Activated gamma-delta T cell (primary cell): ENCODE measurements at places on chromosomes 16 and 17.

DNA sequence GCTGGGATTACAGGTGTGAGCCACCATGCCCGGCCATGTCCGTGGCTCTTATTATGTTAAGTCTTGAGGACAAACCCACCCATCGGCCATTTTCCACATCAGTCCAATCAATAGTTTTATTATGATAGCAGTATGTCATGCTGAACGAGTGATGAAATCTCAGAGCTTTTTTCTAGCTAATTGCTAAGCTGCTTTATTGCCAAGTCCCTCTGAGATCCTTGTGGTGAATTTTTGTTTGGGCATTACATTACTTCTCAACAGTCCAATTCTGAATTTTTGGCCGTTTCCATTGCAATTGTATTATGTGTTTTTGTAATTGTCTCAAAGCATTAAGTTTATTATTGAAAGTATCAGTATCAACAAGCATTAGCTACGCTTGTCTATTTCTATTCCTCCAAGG, 10.9 kb downstream of the RNF112 start:
- no peak for DNase-seq

- DNase-seq: no peak
These were observed 11.0 kb downstream of the GPRC5C start for GRCh38 chr17:74442670-74443515.

- DNase-seq: no peak
These were observed 147.8 kb downstream of the CMIP start for GRCh38 chr16:81592353-81592866.

- no peak for DNase-seq
These were observed 8.7 kb downstream of the TMEM204 start for GRCh38 chr16:1542166-1542500.

GRCh38 chr17:39738983-39739884, 1.5 kb downstream of the GRB7 start:
- DNase-seq: no peak

DNA sequence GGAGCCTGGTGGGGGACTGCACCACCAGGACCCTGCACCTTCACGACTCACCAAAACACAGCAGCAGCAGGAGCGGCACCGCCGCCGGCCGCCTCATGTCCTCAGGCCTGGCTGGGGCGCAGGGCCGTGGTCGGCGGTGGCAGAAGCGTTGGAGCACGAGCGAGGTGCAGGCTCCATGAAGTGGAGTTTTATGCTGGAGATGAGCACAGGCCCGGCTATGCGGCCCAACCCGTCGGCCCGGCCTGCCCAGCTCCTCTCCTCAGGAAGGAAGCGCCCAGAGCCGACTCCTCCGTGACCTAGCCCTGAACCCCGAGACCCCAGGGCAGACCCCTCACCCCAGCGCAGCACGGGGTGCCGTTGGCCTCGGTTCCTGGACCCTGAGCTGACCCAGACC, at the start of gene PRSS27:
PRSS27 (minus strand) TSS at position 161 of the 394 bp plus-strand sequence; CDS start at position 97, 64 bp downstream.
- no peak for DNase-seq

- DNase-seq: no peak
These were observed 14.0 kb upstream of the SPHK1 start for GRCh38 chr17:76370261-76370993.

- no peak for DNase-seq
These were observed 4.6 kb downstream of the COL1A1 start for GRCh38 chr17:50196826-50197225.
